ENCODE measurements at places on chromosomes 1 and 21.
A peak's percentile ranks its signal among the peaks of the same experiment; 100 is the strongest.

GRCh38 chr1:62595647-62596046 is 1.7 kb upstream of the ANGPTL3 start:
- no peak for DNase-seq

GRCh38 chr1:171954361-171954760 is 113.1 kb downstream of the DNM3 start:
- no peak for DNase-seq

DNA sequence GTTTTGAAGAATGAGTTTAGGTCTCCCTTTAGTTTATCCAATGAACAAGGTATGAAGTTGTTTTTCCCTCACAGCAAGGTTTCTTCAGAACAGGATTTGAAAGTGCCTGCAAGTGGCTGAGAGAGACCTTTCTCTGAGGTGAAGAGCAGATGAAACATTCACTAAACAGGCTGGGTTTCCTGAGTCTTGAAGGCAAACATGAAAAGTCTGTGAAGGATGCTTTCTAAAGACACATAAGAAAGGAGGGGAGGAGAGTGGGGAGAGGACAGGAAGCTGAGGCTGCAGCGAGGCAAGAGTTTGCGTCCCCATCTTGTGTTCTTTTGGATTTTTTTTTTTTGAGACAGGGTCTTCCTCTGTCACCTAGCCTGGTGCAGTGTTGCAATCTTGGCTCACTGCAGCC is 95.7 kb upstream of the SIM2 start:
- no peak for DNase-seq

DNA sequence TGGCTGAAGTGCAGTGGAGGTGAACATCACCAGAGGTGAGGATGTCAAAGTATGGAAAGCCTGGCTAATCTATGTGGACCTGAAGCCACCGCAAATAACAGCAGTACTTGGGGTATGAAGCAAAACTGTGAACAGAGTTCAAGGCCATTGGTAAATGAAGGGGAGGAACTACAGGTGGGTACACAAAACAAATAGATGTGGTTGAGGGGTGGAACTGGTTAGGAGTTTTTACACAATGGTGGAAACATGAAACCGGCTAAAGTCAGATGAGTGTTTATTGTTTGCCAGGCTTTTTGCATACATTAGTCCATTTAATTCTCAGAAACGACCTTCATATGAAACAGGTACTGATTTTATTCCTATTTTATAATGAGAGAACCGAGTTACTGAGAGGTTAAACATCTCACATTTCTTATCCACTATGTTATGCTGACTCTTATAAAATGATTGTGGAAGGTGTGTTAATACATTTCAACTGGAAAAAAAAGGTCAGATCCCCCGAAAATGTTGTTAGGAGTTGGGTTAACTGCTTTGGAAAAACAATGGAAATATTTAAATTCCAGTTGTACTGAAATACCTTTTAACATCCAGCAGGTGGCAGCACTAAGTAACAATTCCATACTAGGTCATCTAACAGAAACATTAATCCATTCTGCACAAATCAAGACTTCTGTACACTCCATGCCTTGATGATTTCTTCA is 44.3 kb upstream of the GTF2B start:
- peak; percentile 26 for DNase-seq

- DNase-seq = no peak
Observed at GRCh38 chr1:119986007-119986497, 83.4 kb downstream of the NOTCH2 start.

DNA sequence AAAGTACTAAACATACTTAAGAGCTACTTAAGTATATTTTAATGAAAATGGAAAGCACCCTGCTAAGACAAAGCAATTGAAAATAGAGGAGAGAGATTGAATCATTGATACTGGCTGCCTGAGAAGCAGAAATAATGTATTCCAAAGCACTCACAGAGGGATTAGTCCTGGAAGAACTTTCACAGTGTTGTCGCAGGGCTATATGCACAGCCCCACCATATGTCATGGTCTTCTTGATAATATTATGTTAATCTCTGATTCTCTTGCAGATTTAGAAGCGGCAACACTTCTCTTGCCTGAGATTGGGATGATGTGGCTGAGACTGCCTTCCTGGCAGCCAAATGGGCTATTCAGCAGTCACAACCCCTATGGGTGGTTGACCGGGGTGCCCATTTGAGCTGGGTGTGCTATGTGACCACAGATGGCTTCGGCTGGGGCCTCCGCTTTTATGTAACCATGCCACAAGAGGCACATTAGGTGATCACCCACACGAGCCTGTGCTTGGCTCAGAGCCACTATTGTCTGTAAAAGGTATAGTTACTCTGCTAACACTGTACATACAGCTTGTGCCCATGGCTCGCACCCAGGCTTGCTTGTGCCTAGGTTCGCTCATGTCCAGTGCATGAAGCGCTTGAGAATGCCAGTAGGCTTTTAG is 152.2 kb upstream of the SGIP1 start:
- no peak for DNase-seq

- no peak for DNase-seq
Observed at GRCh38 chr1:168861421-168862004, 132.5 kb upstream of the DPT start.

- DNase-seq = peak; percentile 85
Observed at GRCh38 chr1:22641906-22642636, 1.4 kb upstream of the C1QC start.

All from urothelium cell line (cell line).